ENCODE measurements at places on chromosomes 12 and 14.

DNA sequence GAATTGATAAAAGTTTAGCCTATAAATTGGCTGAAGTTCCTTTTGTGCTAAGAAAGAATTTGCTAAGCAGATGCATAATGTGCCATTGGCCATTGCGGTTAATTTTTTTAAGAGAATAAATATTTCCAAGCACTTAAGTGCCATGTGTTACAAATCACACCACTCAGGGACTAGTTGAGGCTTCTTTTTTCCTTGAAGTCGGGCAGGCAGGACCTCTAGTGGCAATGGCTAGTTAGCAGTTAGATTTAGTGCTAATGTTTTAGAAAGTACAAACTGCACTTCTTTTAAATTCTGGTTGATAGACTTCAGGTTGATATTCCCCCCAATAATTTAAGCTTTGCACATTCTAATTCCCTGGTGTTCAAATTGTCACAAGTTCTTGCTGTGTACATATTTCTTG is 294.3 kb downstream of the APAF1 start:
- no peak for DNase-seq

DNA sequence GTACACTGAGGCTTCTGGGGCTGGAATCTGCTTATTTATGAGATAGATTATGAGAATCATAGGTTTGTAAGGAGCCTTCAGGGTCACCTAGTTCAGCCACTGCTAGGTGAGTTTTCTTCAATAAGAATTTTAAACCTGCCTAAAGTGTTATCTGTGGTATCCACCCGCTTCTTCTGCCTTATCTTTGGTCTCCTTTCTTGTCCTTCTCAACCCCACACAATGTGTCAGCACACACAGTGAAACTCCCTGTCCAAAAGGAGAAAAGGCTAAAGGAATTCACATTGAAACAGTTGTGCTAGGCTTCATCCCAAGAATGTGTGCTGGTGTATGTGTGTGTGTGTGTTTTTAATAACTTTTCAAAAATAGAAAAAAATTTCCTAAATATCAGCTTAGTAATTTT is 259.3 kb upstream of the BTG1 start:
- no peak for DNase-seq

DNA sequence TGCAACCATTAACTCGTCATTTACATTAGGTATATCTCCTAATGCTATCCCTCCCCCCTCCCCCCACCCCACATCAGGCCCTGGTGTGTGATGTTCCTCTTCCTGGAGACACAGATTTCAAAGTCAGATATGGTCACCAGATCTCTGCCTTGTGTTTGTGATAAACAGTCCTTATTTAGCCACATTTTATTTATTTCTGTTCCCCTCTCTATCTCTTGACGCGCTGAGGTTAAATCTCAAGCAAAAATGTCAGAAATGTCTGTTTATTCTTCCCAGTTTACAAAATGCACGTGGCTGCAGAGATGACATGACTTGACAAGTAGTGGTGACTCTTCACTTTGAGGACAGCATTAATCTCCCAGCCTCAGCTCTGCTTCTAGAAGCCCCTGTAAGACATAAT is 11.5 kb upstream of the RASSF3 start:
- DNase-seq, result peak; percentile 36

GRCh38 chr12:131894981-131895639 is 688 bp downstream of the ULK1 start:
- DNase-seq, result no peak

DNA sequence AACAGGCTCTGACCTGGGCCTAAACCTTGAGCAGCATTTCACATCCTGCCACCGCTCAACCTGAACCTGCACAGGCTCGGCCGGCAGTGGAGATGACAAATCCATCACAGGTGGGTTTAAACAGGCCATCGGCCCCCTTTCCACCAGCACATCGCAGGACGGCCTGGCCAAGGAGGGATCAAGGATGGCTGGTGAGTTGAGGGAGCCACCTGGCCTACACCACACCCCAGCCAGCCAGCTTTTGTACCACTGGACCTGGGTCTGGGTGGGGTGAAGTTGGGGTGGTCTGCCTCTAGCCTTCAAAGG is 14.2 kb downstream of the MMAB start:
- no peak for DNase-seq

DNA sequence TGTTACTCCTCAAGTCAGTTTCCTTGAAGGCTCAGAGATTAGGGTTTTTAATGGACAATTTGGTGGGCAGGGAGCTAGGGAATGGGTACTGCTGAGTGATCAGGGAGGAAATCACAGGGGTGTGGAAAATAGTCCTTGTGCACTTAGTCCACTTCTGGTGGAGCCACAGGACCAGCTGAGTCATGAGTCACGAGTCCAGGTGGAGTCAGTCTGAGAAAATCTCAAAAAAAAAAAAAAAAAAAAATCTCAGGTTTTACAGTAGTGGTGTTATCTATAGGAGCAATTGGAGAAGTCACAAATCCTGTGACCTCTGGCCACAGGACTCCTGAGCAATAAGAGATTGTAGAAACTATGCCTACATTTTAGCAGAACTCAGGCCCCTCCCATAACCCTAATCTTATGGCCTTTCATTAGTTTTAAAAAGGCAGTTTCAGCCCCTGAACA is 28.2 kb upstream of the AMN1 start:
- no peak for DNase-seq

- DNase-seq, result no peak
Observed at GRCh38 chr14:78308079-78308478, 137.9 kb downstream of the NRXN3 start.

GRCh38 chr12:106581543-106582248 is 1.1 kb upstream of the RFX4 start:
- DNase-seq, result no peak

GRCh38 chr12:19244312-19244711 is 114.8 kb downstream of the PLEKHA5 start:
- no peak for DNase-seq

DNA sequence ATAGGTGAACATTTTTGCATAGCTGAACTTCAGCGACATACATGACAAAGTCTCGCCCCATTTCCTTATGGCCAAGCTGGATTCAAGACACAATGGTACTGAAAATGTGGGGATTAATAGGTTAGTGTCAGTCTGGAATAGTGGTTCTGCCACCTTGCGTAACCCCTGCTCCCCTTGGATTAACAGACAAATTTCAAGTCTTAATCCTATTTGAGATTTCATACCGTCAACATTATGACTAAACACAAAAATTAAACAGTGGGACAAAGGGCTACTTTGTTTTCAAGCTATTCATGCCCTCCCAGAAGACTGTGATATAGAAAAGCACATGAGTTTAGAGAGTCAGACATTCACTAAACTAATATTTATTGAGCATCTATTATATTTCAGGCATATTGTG is 138.9 kb upstream of the HIF1A start:
- no peak for DNase-seq

DNA sequence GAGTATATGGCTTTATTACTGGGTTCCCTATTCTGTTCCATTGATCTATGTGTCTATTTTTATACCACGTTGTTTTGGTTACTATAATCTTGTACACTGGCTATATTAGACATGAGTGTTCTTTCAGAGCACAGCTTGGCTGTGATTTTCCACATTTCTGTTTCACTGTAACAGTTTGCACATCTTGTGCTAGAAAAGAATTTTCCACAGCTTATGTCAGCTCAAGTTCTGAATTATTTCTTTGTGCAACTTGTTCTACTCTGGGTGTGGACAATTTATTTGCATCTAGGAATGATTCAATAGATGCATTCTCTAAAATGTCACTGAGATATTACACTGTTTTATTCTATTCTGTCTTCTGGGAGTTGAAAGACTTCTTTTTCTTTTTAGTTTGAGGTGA is 28.4 kb upstream of the OR5AU1 start:
- no peak for DNase-seq

DNA sequence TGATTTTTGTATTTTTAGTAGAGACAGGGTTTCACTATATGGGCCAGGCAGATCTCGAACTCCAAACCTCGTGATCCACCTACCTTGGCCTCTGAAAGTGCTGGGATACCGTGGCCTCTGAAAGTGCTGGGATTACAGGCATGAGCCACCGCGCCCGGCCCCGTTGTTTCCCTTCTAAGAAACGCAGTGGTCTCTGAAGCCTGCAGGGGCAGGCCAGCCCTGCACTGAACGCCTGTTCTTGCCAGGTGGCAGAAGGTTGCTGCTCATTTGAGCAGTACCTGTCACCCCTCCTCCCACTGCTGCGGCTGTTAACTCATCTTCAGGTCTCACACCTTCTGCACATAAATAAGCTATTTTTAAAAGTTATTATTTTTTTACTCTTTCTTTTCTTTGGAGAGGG is 24.3 kb downstream of the GPRC5A start:
- no peak for DNase-seq

DNA sequence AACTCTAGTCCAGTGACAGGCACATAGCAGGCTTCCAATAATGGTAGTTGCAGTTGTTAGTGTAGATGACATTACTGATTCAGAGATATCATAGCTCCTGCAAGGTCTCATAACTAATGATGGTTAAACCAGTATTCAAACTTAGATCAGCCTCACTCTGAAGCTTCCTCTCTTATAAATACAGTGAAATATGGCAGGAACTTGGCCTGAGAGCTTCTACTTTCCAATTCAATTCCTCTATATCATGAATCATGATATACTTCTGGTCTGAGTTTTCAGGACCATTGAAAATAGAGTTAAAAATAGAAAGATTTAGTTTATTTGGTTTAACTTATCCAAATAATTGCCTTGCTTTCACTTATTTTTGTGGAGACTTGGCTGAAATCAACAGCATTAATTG is 167.5 kb upstream of the NOVA1 start:
- no peak for DNase-seq

DNA sequence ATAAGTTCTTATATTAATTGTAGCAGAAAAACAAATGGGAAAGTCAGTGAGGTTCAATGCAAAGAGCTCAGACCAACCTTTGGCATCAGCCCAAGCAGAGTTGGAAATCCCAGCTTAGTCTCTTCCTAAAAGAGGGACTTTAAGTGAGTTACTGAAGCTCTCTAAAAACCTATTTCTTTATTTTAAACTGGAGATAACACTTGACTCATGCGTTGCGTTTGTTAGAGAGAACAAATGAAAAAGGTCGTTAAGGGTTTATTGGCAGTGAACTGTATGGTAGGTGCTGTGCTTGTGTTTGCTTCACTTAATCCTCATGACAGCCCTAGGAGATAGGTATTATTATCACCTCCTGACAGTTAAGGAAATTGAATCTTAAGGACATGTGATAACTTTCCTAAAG is 396.5 kb downstream of the RAD51B start:
- DNase-seq, result peak; percentile 26

GRCh38 chr14:105073720-105074600 is 8.7 kb upstream of the GPR132 start:
- no peak for DNase-seq

DNA sequence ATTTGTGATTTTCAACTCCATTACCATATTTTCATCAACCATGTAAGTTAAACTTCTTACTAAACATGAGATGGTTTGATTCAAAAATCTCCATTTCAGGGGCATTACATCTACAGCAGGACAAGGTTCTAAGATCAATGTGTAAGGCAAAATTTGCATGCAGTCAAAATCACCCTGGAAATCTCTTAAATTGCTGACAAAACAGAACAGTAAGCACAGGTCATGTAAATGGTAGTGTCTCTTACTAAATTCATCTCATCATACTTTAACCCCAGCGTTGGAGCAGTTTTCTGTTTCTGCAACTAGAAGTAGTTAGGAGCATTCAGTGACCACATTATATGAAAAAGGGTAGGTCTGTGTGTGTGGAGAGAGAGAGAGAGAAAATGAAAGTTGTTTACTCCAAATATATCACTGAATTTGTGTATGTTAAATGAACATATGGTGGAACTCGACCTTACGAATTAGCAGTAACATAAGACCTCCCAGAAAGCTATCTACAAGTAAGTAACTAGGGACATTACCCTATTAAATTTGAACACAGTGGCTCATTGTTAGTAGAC is 227.5 kb downstream of the SSPN start:
- no peak for DNase-seq

- no peak for DNase-seq
Observed at GRCh38 chr14:100292776-100293461, 13.3 kb downstream of the SLC25A29 start.
